Cortex of kidney (tissue), 1 donor: ENCODE measurements at places on chromosomes 2 and 18.

DNA sequence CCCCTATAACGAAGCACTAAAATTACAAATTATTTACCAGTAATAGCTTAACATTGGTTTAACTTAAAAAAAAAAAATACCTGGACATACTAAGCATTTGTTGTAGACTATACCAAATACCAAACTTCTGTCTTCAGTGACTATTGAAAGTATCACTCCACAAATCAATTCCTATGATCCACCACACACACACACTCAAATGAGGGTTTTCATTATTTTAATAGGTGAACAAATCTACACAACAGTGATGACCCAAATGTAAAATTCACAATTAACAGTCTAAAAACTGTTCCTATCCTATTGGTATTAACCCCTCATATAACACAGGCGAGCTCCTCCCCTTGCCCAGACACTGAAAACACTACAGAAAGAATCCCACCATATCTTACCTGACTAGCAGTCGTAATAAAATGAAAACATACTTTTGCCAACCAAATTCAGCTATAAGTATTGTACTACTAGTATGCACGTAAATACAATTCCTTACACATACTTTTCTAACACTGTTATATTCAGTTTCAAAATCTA, 2.5 kb downstream of the SP3 start:
- no peak for DNase-seq

- DNase-seq: no peak
Observed at GRCh38 chr2:73917296-73917695, 9.4 kb upstream of the DGUOK start.

GRCh38 chr2:176106581-176107539, at the start of gene HOXD11:
Gene HOXD11, plus strand, starts transcription at chr2:176107280. Its CDS starts 76 bp downstream, at chr2:176107356.
- DNase-seq: no peak

DNA sequence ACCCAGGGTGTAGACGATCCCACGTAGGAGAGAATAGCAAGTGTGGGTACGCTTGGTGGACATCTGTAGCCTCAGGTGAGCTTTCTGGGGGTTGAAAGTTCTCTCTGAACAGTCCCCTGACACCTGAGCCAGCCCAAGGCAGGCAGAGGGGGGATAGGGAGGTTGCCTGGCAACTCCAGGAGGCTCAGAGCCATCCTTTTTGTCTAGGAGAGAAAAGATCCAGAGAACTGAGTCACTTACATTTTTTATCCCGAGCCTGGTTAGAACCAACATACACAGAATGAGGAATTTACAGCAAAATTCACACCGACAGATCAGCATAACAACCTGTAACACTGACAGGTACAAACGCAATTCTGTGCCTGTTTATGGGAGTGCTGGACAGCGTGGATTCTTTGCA, 113.2 kb downstream of the SH3BP4 start:
- no peak for DNase-seq

GRCh38 chr2:18966131-18966530, 376.8 kb upstream of the NT5C1B start:
- DNase-seq: no peak

DNA sequence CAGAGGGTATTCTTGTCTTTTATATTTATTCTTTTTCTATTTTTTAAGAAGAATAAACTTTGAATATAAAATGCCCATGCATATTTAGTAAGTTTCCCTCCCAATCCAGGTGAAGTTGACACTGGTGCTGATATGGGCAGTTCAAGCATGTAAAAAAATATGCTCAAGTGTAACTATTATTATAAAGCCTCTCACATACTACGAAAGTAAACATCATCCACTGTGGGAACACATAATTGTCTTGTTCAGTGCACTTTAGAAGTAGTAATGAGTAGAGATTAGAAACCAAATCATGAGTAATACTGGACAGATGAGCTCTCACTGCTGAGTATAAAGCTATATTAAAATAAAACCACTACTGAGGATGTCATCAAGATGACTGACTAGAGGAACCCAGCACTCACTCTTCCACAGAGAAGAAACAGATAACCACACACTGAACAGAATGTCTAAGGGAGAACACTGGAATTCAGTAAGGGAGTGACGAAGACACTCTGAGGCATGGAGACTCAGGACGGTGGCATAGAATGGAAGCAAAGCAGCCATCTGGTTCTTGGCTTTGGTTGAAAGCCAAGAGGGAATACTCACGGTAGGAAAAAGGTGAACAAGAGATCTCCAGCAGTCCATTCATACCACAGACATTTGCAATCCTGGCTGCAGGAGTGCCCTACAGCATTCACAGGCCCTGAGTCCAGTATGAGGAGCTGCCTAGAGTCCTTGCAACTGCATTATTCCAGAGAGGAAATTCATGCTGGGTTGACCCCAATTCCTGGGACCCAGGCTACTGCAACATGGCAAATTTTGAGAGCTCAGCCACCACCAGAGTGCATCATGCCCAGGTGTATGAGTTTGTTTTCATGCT, 9.5 kb upstream of the FAM110C start:
- no peak for DNase-seq

DNA sequence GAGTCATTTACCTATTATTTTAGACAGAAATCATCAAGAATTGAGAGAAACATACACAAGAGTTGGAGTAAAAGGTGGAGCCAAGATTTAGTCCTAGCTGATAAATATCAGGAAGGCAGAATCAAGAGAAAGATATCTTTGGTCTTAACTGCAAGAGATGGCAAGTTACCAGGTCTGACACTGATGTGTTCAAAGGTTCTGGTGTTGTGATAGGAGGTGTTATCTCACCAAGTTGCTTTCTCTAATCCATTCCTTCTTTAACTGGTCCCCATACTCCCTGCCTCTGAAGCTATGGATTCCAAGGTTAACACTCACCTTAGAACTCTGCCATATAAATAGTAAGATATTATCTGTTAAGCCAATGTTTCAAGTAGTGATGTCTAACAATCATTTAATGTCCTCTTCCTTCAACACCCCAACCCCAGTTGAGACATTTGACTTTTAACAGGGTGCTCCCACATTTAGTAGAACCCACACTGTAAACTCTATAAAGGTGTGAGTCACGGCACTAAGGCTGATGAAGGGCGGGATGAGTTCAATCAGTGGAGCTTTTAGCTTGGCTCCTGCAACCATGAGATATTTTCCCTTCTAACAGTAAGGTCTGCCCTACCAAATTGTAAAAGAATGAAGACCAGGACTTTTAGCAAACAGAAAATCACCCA, 333.7 kb downstream of the RND3 start:
- DNase-seq: no peak

DNA sequence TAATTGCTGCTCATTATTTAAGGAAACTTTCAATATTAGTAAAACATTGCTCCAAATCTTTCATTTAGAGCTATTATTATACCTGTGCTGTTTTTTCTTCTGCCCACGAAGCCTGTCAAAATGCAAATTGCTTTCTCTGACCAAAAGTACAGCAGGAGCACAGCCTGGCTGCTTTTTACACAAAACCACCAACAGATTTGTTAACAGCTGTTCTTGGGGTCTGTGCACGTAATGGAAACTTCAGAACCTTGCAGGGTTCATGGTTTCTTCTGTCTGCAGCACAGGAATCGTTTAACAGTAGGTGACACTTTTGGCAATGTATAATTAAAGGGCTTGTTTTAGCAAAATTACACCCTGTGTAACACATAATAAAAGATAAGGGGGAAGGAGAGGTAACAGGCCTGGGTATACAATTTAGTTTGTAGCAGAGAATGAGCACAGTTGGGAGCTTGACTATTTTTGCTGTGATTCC, 447.3 kb downstream of the KCNJ3 start:
- DNase-seq: no peak

DNA sequence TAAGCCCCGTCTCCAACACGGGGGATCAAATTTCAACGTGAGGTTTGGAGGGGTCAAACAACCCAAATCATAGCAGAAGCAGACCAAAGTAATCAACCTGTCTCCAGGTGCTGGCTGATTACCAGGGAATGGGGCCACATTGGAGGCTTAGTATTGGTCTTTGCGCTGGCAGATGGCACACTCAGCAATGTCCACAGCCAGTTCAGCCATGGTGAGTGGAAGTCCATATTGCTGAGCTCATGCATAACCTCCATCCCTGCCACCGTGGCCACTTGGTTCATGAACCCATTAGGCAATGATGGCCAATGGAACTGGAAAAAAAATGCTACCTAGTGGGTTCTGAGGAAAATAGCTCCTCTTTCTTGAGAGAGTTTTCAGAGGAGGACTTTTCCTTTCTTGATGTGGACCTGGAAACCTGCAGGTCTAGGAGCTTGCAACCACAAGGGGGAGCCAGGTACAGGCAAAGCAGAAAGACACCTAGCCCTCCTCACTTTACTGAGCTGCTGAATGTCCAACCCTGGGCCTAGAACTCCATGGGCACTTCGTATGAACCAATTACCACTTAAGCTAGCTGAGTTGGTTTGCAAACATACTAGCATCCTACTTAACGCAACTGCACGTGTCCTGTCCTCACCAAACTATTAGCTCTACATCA, 128.0 kb upstream of the GYPC start:
- DNase-seq: no peak

DNA sequence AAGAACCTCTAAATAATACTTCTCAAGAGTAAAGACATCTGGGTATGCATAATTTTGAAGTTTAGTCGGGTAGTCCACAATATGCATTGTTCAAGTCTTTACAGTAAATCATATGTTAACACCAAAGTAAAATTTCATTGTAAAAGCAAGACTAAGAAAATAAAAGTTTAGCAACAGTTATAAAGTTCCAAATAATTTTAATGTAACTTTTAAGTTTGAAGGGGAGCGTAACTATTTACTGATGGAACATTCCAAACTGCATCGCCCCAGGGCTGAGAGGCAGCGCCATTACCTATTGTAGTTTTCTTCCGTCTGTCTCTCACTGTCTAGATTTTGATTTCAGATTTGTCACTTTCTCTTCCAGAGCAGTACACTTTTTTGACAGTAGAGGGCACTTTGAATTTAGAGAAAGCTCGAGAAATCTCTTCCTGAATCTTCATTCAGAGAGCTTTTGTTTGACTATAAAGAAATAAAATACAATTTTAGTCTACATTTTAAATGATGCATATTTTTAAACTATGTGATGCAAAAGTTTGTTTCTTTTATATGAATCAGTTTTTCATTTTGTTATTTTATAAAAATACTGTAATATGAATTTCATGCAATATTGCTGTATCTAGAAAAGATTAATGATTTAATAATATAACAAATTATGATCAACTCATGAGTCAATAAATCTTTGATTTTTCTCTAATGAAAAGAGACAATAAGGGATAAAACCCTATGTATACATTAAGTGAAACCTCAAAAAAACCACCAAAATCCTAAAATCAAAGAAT, 389.8 kb downstream of the FIGN start:
- DNase-seq: no peak

GRCh38 chr2:163420604-163421003, 315.2 kb downstream of the FIGN start:
- no peak for DNase-seq

GRCh38 chr18:70363861-70364260, 75.0 kb downstream of the SOCS6 start:
- no peak for DNase-seq

GRCh38 chr18:3058328-3059191, 45.6 kb upstream of the LPIN2 start:
- DNase-seq: no peak

GRCh38 chr2:227368574-227368973, 10.5 kb downstream of the TM4SF20 start:
- DNase-seq: no peak

DNA sequence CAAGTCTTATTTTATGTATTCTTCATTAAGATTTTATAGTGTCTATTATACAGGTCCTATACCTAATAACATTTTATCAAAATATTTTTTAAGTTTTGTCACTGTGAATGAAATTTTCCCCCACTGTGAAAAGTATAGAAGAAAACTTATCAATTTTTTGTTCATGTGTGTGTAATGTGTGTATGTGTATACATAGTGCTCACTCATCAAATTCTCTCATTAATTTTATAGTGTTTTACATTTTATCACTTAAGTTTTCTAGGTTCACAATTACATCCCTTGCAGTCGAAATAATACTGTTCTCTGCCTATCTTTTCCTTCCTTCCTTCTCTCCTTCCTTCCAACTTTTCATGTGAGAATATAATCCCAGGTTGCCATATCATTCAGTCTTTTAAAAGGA, 93.2 kb upstream of the FBXO11 start:
- no peak for DNase-seq

GRCh38 chr2:149360106-149360505, 29.7 kb downstream of the LYPD6 start:
- no peak for DNase-seq

GRCh38 chr2:165833156-165833555, 39.1 kb upstream of the GALNT3 start:
- DNase-seq: no peak

GRCh38 chr2:174035981-174036742, 71.0 kb upstream of the SP3 start:
- DNase-seq: no peak

DNA sequence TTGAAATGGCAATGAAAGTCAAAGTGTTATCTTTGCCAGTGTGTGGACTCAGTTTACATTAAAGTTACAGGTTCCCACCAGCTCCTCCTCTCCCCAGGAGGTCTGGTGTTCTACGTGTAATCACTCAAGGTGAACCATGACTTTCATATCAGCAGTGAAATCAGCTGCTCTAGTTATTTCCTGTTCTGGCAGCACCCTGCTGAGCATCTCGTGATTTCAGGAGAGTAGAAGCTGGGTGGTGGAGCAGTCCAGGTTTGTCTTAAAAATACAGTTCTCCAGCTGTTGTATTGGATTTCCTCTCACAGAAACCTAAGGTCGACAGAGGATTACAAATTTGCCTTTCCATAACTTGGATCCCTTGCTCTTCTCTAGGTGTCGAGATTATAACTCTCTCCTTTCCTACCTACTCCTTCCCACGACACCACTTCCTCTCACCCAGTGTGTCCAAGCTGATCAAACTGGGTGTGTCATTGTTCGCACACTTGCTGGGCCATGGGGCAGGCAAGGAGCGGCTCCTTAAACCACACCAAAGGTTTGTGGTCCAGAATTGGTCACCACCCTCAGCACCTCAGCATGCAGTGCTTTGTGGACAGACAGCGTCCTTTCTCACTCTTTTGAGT, 13.0 kb upstream of the ARHGAP25 start:
- no peak for DNase-seq
